Esophagus muscularis mucosa (tissue), 4 donors: ENCODE measurements at places on chromosomes 13 and 19. TPM values are rescaled to one million over a fixed set of nuclear protein-coding genes. Genes with fewer than 3 reads are reported as not detected.
A peak's percentile ranks its signal among the peaks of the same experiment; 100 is the strongest.

DNA sequence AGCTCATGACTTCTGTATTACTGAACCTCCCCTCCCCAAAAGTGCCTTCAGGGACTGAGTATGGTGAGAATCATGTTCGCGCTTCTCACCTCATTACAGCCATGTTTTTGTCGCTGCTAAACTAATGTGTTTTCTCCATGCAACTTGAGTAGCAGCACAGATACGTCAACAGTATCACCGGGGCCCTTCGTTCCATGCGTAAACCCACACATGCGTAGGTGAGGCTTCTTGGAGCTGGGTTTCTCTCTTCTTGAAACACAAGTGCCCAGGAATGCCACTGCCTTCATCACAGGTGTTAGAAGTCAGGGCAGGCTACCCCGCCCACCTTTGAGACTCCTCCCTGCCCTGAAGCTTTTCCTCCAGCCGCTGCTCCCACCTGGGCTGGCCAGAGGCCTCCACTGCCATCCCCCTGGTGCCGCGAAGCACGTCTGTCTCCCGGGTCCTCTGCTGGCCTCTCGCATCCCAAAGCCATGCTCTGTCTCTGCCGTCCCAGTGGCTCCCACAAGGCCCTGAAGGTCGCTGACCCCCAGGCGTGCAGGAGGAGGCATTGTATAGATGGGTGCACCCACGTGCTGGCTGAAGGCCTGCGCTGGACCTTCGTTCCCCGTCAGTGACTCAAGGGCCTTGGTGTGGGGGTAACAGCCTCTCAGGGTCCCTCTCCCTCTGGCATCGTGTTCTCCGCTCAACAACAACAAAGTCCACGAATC, 135.3 kb upstream of the MCF2L start:
- no peak for DNase-seq

- no peak for DNase-seq
Measured at GRCh38 chr19:38420935-38421334, 5.1 kb downstream of the RASGRP4 start.

The APOC4 gene
- not detected for total RNA-seq

The PLK5 gene
- total RNA-seq = 0.17 TPM

The PABPC3 gene
- under 0.01 TPM for total RNA-seq

The SMIM44 gene
- not detected for total RNA-seq

GRCh38 chr13:28475916-28476725, 18.8 kb downstream of the FLT1 start:
- peak; percentile 24 for DNase-seq

DNA sequence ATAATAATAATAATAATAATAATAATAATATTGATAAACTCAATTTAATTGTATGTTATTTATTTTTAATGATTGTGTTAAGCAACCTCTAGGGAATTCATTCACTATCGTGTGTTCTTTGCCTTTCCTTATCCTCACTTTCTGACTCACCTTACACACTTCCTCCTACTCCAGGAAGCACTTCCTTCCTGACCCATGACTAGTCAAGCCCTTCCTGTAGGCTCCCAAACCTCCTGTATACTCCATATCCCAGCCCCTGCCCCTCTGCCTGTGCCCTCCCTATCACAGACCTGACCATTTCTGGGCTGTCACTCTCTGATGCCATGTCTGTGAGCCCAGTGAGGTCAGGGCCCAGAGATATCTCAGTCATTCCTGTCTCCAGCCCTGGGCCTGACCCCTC, 7.6 kb downstream of the LGALS4 start:
- DNase-seq = no peak

GRCh38 chr13:59643364-59643841, 520.3 kb downstream of the DIAPH3 start:
- DNase-seq = peak; percentile 53

DNA sequence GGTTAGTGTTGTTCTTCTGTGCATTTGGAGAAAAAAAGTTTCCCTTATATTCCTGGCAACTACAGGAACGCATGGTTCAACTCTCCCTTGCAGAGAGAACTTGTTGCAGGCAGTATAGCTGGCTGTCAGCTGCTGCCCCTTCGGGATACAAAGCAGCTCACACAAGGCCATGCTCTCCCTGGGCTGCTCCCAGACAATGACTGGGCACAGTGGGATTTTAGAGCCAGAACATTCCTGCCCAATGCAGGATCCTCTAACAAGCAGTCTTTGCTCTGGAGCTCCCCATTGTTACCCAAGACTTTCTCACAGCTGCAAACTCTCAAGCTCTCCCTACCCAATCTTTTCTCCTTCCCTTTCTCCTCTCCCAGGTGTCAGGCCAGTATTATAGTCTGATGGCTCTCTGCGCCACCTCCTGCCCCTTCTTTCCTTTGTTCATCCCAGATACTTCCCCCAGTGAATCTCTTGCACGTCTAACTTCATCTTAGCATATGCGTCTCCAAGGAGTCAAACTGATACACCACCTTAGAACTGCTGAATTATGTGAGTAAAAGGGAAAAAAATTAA, 27.5 kb upstream of the SERPINE3 start:
- DNase-seq = no peak

GRCh38 chr19:56681702-56682101, 10.1 kb upstream of the ZNF835 start:
- DNase-seq = no peak

The RGS9BP gene
- 3.7 TPM for total RNA-seq

DNA sequence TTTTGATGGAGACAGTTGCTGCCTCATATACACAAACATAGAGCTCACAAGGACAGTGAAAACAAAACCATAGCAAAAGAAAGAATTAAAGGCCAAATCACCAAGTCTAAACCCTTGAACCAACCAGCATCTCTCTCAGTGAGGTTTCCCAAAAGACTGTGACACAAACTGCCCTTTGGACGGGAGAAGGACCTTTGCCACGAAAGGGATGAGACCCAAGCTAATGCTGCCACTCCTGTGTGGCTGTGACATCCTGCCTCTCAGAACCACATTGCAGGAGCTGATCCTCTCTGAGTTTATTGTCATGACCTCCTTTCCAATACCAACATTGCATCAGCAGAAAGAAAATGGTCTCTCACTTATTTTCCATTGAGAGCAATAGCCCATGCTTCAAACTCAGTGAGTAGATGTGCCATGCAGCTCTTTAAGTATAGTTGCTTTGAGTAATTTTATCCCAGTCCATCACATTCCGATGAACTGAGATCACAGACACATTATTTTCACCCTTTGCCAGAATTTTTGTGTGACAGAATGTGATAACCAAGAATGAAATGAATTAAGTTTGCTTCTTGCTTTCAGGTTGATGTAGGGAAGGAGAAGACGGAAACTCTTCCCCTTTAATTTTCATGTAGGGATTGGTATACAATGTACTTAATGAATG, 133.5 kb upstream of the IRS2 start:
- no peak for DNase-seq

- DNase-seq = no peak
Measured at GRCh38 chr19:50717026-50717723, 2.4 kb downstream of the SHANK1 start.

DNA sequence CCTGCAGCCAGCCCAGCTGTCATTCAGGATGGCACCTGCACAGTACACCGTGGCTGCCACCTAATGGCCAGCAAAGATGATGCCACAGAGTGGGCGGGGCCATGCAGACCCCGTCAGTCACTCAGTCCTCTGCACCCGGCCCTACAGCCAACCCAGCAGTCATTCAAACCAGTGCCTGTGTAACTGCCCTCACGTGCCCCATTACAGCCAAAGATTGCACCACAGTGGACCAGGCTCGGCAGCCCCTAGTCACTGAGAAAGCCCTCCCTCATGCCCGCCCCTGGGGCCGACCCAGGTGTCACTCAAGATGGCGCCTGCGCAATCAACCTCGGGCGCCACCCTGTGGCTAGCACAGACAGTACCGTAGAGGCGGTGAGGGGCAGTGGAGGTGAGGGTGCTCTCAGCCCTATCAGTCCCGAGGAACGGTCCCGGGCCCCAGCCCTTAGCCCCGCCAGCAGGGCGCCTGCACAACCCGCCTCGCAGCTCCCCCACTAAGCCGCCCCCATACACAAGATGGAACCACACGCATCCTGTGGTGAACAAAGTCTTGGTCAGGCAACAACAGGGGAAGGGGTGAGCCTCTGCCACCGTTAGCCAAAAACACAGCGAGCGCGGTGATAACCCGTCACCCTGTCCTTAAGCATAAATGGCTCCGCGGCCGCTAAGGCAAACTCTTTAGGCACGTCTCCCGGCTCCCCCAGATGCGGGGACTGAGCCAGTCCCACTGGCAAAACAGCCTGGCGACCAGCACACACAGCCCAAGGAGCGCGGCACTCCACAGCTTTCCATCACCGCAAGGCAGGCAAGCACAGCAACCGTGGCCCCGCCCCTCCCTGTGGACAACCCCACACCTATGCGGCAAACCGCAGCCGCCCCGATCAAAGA, 2.3 kb downstream of the PEG3 start:
- no peak for DNase-seq
